ENCODE measurements at places on chromosomes 6 and 20.

- DNase-seq = no peak
Observed at GRCh38 chr20:54573838-54574237, 98.4 kb downstream of the DOK5 start.

DNA sequence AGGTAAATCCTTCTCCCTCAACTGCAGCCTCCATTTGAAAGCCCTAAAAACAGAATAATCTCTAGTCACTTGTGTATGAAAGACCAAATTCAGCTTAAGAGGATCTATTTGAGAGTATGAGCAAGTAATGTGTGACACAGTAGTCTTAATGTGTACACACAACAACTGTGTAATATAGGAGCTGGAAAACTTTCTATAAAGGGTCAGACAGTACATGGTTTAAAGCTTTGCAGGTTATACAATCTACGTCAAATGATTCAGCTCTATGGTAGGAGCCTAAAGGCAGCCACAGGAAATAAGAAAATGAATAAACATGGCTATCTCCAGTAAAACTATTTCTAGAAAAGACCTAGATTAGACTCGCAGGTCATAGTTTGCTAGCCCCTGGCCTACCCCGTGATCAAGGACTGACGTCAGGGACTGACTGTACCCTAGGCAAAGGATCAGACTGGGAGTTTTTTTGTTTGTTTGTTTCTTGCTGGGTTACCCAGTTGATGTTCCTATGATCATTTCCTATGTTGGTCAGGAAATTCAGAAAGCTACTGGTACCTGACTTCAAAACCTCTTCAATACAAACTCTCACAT, 39.7 kb downstream of the BTBD9 start:
- DNase-seq = no peak

DNA sequence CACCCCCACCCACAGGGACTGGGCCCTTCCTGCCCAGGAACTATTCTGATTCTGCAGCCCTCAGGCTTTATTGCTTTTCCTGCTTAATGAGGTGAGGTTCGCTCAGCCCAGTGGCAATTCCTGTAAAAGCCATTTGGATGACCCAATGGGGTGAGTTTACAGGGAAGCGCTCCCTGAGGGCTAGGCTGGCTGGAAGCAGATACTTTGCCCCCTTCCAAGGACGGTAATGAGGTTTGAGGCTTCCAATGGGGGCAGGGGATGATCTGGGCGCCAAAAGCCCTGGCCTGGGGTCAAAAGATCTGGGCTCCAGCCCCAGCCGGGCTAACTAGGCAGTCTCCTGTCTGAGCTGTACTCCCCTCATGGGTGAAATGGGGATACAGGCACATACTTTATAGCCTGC, 41.8 kb downstream of the RIPOR3 start:
- DNase-seq = no peak

GRCh38 chr20:53284256-53284655, 309.4 kb downstream of the ZNF217 start:
- no peak for DNase-seq

DNA sequence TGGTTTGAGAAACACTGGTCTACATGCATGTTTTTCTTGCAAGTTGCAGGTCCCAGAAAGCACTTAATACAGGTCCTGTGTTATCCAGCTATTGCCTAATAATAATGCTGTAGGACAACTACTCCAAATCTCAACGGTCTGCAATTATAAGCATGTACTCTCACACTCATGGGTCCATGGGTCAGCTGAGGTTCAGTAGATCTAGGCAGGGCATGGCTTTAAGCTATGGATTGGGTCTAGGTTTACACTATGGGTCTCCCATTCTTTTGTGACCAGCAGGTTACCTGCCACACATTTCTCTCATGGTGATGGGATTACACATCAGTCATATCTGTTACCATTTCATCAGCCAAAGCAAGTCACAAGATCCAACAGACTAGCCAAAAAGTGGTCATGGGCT, 13.9 kb downstream of the ISM1 start:
- DNase-seq = no peak
